Substantia nigra (tissue), 51 donors: ENCODE measurements at places on chromosomes 4 and X.

GRCh38 chr4:17272154-17272553 lies 239.7 kb downstream of the QDPR start:
- no peak for DNase-seq

DNA sequence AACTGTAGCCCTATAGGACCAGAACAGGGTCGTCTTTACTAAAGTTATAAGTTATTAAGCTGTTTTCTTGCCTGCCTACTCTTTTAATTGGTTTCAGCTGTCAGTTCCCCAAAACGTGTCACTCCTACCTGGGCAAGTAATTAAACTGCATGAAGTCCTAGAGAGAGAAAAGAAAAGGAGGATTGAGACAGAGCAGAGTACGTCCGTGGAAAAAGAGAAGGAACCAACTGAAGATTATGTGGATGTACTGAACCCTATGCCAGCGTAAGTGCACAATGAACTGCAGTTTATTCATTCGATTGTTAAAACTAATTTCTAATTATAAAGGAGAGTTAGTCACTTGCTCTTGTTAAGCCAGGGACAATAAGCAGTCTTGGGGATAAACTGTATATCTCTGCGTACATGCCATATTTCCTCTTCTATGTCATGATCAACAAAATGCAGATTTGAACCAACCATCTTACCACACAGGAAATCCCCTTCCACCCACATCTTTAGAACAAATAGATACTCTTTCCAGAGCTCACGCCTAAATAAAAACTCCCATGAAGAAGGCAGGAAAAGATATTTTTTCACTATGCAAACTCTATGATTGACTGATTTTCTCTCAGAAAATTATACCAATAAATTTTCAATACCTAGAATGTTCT lies 22.8 kb downstream of the STAP1 start:
- DNase-seq, result no peak

- DNase-seq, result no peak
Measured at GRCh38 chr4:180695851-180696250, 1547.4 kb upstream of the TENM3 start.

- no peak for DNase-seq
Measured at GRCh38 chrX:35841872-35842271, 43.7 kb downstream of the MAGEB16 start.

DNA sequence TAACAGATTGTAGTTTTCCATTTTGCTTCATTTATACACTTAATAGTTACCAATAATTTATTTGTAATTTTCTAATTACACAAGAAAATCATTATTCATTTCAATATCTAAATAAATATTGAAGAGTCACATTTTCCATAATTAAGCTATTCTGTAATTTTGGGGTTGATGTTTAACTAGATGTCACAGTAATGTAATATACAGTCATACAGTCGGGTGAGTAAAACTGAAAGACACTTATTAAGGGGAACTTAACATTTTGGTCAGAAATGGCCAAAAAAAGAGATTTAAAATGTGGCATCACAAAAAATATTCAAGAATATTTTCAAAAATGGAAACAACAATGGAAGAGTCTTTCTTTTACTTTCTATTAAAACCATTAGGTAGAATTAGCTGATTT lies 1080.3 kb downstream of the ARAP2 start:
- no peak for DNase-seq

- no peak for DNase-seq
Measured at GRCh38 chrX:15373976-15374375, 10.2 kb downstream of the VEGFD start.
